ENCODE measurements at places on chromosomes 7 and 10.

DNA sequence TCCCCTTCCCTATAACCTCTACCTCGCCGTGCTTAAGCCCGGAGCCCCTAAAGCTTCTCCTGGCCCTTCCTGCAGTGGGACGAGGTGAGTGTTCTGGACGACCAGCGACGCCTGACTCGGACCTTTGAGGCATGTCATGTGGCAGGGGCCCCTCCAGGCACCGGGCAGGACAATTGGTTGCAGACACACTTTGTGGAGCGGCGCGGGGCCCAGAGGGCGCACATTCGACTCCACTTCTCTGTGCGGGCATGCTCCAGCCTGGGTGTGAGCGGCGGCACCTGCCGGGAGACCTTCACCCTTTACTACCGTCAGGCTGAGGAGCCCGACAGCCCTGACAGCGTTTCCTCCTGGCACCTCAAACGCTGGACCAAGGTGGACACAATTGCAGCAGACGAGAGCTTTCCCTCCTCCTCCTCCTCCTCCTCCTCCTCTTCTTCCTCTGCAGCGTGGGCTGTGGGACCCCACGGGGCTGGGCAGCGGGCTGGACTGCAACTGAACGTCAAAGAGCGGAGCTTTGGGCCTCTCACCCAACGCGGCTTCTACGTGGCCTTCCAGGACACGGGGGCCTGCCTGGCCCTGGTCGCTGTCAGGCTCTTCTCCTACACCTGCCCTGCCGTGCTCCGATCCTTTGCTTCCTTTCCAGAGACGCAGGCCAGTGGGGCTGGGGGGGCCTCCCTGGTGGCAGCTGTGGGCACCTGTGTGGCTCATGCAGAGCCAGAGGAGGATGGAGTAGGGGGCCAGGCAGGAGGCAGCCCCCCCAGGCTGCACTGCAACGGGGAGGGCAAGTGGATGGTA, 9.2 kb downstream of the EPHB6 start:
- DNase-seq, result no peak

DNA sequence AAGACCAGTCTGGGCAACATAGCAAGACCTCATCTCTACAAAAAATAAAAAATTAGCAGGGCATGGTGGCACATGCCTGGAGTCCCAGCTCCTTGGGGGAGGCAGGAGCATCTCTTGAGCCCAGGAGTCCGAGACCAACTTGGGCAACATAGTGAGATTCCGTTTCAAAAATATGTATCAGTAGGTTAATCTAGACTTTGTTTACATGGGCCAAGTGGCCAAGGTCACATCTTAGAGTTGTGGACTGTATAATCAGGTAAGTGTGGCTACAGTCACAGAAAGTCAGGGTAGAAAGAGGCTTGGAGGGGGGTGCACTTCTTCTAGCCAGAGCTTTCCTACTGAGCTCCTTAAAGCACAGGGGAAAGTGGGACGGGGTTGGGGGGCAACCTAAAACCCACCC, 174.4 kb downstream of the CUX1 start:
- DNase-seq, result no peak

- DNase-seq, result no peak
Measured at GRCh38 chr10:112296908-112297331, 13.7 kb downstream of the TECTB start.

DNA sequence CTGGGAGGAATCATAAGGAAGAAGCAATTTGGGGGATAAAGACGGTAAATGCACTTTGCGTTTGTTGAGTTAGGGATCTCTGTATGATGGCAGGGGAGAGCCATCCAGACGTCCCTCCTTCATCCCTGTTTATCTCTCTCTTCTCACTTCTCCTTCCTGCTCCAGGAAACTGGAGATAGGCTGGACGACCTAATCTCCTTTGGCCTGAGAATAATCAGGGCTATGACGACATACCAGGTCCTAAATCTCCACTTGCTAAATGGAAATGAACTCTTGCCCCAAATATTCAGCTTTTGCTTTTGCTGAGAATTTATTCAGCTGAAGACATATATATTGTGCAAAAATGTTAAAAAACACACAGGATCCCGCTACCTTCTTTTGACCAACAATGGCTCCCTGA, 182.9 kb upstream of the INHBA start:
- DNase-seq, result no peak

DNA sequence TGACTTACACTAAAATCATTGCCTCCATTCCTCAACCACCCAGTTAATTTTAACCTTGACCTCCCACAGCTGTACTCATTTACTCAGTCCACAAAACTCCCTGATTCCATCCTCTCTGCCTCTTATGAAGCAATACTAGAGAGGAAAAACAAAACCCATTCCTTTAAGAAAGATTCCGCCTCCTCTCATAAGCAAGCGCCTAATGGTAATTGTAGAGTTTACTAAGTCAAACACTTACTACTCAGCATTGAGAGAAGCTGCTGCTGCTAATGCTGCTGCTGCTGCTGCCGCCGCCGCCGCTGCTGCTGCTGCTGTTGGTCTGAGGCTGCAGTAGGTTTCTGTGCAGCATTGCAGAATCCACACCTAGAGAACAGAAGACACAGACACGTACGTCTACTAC, 2.1 kb upstream of the ADD3 start:
- DNase-seq, result no peak

DNA sequence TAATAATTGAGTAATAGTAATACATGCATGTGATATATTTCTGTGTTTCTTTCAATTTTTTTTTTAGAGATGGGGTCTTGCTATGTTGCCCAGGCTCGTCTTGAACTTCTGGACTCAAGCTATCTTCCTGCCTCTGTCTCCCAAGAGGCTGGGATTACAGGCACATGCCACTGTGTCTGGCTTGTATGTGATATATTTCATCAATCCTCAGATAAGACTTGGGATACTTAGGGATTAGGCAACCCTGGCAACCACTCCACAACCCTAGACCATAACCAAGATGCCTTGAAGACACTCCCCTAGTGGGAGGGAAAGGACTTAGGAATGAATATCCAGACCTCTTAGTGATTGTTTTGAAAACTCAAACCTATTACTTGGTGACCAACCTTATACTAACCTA, 154.8 kb downstream of the CCDC3 start:
- DNase-seq, result no peak

GRCh38 chr10:102231357-102232318, 5.5 kb downstream of the ELOVL3 start:
- peak; percentile 63 for DNase-seq

GRCh38 chr7:148115308-148115707, 475.3 kb upstream of the C7orf33 start:
- DNase-seq, result no peak

- DNase-seq, result no peak
Measured at GRCh38 chr10:131805696-131806095, 95.1 kb upstream of the PPP2R2D start.

GRCh38 chr10:133116455-133116854, 28.7 kb downstream of the ADGRA1 start:
- no peak for DNase-seq

- DNase-seq, result no peak
Measured at GRCh38 chr7:139704308-139704879, 73.4 kb downstream of the HIPK2 start.

- no peak for DNase-seq
Measured at GRCh38 chr7:157020514-157021070, 10.1 kb upstream of the MNX1 start.

DNA sequence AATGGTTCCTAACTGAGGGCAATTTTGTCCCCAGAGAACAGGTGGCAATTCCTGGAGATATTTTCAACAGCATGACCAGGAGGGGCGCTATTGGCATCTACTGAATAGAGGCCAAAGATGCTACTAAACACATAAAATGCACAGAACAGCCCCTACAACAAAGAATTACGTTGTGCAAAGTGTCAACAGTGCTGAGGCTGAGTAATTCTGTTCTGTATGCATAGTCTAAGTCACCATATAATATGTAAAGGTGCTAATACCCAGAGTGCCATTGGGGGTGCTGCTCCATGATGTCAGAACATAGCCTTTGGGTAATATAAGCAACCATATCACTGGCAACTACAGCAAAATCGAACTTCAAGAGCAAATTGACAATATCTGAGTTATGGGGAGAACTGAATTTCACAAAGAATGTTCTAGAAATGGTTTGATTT, 213.3 kb upstream of the PHYHIPL start:
- DNase-seq, result no peak

- DNase-seq, result no peak
Measured at GRCh38 chr7:12851841-12852240, 164.4 kb downstream of the ARL4A start.

GRCh38 chr7:47453093-47454061, 128.5 kb downstream of the TNS3 start:
- no peak for DNase-seq

- no peak for DNase-seq
Measured at GRCh38 chr10:26696786-26697162, 727 bp upstream of the PDSS1 start.

- DNase-seq, result no peak
Measured at GRCh38 chr10:33835556-33835955, 501.1 kb upstream of the NRP1 start.

Measured in CD8-positive, alpha-beta memory T cell (primary cell).